ENCODE measurements at places on chromosomes 4 and X.
A peak's percentile ranks its signal among the peaks of the same experiment; 100 is the strongest.

DNA sequence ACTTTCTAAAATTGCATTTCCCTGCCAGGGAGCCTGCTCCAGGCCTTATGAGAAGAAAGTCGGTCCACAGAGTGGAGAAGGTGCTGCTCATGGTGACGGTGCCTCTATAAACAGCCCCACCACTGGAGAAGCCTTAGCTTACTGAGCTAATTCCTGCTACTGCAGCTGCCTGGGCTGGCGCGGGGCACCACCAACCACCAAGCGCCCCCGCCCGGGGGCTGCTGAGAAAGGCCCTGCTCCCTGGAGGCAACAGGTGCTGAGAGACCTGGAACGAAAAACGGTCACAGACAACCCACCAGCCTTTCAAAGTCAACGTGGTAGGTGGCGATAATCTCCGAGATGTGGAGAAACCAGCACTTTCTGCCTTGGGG lies 2.9 kb downstream of the HCFC1 start:
- DNase-seq, result no peak

DNA sequence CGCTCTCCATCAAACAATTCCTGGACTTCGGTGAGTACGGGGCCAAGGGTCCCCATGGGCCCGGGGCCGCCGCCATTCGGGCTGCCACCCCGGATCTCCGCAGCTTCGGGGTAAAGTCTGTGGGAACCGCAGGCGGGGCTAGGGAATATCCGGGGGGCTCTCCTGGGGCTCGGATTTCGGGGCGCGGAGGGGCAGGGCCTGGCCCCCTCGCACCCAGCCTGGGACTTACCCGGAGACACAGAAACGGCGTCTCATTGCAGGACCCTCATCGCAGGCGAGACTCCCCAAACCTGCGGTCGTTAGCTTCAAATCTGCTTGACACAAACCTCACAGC lies 413 bp downstream of the PDK3 start:
- DNase-seq, result no peak

GRCh38 chr4:190020790-190021717 lies 6.0 kb downstream of the FRG2 start:
- DNase-seq, result peak; percentile 94

GRCh38 chrX:3176439-3176820 lies 135.2 kb downstream of the ARSF start:
- no peak for DNase-seq

DNA sequence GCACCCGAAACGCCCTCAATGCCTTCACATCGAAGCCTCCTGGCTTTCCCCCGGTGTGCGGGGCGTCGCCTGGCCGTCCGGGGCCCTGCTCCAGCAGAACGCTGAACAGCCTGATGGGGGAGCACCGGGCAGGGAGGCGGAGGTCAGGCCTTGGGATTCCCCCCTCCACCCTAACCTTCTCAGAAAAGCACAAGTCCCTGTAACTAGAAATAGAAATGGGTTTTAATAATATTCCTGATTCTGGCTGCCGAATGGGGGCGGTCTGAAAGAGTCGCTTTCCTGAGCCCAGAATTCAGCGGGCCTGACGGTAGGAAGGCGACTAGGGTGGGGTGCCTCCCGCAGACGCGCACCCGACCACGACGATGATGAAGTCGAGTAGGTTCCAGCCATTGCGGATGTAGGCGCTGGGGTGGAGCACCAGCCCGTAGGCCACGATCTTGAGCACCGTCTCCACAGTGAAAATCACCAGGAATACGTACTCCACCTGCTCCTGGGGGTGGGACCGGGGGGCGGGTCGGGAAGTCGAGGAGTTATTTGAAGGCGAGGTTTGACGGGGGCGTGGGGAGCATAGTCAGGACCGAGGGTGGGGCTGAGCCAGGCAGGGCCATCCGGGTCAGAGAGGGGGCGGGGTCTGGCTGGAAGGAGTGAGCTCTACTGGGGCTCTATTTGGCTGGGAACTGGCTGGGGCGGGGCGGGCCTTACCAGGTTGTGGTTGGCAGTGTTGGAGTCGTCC lies 2.5 kb downstream of the CACNA1F start:
- DNase-seq, result peak; percentile 47

Measured in T47D (cell line).